ENCODE measurements at places on chromosomes 2 and 18.

- DNase-seq: no peak
These were observed 173.5 kb upstream of the MEX3C start for GRCh38 chr18:51370996-51371395.

GRCh38 chr2:221449406-221449805 is 122.7 kb downstream of the EPHA4 start:
- DNase-seq: no peak

DNA sequence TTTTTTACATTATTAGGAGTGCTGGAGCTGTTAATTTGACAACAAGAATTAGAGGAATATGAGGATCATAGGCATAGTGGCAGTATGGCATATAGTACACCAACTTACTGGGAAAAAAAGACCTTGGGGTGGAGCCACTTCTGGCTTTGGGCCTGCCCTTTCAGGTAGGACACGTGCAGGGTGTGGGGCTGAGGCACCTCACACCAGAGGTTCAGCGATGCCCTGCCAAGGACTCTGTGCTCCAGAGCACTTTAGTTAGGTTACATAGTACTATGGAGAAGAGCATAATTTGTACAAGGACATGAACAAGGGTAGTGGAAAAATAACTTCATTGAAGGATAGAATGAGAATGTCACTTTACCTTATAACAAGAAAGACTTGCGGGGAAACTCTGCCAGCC is 77.1 kb upstream of the CD302 start:
- no peak for DNase-seq

GRCh38 chr18:36580266-36580665 is 248.5 kb downstream of the TPGS2 start:
- DNase-seq: no peak

DNA sequence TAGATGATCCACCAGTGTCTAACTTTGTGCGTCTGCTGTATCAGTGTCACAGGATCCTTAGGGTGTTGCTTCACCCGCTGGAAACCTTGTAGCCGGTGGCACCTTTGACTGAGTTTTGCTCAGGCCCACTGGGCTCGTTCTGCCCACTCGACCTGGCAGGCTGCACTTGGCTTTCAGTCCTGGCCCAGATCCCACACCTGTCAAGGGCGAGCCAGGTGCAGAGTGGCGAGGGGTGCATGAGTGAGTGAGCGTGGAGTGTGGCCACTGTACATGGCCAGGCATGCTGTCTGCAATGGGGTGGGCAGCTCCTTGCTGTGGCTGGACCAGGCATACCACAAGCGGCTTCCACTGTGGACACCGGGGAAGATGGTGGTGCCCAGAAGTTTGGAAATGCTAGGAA is 179.0 kb downstream of the FAM210A start:
- DNase-seq: no peak

DNA sequence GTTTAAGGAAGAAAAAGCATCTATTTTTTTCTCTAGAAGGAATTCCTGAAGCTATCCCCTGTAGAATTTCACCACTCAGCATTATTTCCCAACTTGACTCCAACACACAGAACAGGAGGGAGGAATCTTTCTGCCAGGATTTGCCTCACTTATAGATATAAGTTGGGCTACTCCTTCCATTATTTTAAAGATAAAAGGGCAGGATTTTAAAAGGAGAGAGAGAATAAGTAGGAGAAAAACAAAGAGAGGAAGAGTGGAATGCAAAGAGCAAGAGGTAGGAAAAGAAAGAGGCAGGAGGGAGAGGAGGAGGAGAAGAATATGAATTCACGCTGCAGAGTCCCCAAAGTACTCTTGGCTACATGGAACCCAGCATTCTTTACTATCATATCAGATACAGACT is 182.5 kb downstream of the TCF4 start:
- DNase-seq: no peak

DNA sequence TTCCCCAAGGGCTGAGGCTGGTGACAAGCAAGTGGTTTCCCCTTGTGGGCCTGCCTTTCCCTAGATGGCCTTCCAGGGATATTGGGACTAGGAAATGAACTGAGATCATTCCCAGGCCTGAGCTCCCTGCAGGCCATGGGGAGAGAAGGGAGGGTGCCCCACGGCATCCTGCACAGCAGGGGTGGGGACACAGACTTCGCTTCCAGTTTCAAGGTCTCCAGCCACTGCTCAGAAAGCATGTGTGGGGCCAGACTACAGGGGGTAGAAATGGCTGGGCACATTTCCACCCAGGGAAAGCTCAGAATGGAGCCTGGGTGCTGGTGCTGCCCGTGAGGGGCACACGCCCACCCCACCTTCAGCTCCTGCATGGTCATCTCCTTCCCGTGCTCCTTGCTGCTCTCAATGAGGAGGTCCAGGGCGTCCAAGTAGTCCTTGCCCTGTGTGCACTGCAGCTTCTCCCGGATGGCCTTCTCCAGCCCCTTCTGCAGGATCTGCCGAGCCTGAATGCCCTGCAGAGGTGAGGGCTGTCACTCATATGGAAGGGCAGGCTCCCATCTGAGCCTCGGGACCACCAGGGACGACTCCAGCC is 13.2 kb downstream of the CYP26B1 start:
- no peak for DNase-seq

DNA sequence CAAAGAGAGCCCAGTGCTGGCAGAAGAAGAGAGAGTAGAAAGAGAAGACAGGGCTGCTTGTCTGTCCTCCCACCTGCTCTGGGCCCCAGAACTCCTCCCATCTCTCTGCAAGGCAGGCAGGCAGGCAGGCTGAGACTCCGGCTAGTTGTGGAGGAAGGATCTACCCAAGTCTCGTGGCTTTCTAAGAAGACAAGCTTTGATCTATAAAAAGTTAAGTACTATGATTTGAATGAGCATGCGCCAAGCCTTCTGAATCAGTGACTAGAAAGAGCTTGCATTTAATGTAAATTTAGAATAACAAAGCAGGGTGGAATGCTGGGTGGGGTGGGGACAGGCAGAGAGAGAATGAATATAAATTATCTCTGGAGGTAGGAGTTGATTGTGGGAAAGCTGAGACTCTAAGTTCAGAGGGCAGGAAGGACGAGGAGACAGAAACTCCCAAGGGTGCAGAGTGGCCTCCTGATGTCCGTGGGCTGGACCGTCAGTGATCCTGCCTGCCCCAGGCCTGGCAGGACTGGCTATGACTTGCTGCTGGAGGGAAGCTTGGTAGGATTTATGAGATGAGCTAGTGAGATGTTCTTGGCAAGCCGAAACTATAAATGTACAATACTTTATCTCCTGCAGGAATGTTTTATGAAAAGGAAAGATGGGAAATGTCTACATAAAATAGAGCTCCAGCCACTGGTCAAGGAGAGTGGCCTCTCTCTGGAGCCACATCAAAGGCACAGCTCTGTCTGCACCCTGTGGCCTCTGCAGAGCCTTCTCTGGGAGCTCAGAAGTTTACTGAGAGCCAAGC is 447.5 kb downstream of the TNS1 start:
- no peak for DNase-seq

DNA sequence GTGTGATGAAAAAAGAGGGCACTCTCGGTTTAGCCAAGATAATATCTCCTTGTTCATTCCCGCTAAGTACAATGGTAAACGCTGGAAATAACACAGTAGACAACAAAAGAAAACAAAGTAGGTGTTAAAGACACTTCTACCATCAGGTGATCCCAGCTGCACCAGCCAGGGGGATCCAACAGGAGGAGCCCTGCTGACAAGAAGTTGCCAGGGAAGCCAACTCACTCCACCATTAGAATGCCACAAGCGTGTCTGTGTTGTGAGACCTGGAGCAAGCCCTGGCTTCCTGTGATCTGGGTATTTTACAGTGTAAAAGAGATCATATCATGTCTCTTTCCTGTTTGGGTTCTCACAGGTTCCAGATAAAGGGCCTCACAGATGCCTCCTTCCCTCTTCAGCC is 117.0 kb downstream of the GRB14 start:
- no peak for DNase-seq

GRCh38 chr2:204834716-204835384 is 289.6 kb downstream of the PARD3B start:
- no peak for DNase-seq

GRCh38 chr2:237636578-237636977 is 9.2 kb downstream of the LRRFIP1 start:
- DNase-seq: no peak

GRCh38 chr2:171652416-171652785 is 34.9 kb upstream of the DYNC1I2 start:
- no peak for DNase-seq

DNA sequence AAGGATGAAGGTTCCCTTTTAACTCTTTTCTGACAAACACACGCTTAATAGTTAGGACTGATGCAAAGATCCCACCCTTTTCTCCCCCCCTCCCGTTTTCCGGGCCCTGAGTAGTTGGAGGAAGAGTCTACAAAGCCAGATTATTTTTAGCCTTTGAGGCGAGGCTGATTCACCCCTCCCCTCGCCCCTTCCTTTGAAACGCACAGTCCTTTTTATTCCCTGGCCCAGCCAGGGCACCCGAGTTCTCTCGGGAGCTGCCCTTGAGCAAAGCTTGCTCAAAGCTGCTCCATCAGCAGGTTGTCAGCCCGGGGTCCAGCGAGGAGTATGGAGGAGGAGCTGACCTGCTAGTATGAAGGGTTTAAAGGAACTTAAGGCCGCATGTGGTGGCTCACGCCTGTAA is 47.1 kb upstream of the SPRED2 start:
- no peak for DNase-seq

- DNase-seq: no peak
These were observed 254.5 kb upstream of the EPAS1 start for GRCh38 chr2:46042711-46043110.

GRCh38 chr2:218043100-218043499 is 26.0 kb upstream of the RUFY4 start:
- DNase-seq: no peak

- no peak for DNase-seq
These were observed 41.8 kb upstream of the FOSL2 start for GRCh38 chr2:28350791-28351285.

- DNase-seq: no peak
These were observed 628 bp upstream of the PTPN2 start for GRCh38 chr18:12884406-12885323.

- no peak for DNase-seq
These were observed 21.4 kb downstream of the KCNS3 start for GRCh38 chr2:17899871-17900270.

DNA sequence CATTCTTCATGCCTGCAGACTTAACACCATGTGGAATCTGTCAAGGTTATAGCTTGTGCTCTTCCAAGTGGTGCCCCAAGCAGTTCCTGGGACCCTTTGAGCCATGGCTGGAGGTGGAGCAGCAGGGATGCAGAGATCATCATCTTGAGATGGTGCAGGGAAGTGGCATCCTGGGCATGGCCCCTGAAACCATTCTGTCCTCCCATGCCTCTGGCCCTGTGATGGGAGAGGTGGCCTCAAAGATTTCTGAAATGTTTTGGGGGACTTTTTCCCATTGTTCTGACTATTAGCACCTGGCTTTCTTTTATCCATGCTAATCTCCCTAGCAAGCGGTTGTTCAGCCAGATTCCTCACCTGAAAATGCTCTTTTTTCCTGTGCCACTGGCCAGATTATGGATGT is 10.3 kb upstream of the TMEM37 start:
- no peak for DNase-seq

DNA sequence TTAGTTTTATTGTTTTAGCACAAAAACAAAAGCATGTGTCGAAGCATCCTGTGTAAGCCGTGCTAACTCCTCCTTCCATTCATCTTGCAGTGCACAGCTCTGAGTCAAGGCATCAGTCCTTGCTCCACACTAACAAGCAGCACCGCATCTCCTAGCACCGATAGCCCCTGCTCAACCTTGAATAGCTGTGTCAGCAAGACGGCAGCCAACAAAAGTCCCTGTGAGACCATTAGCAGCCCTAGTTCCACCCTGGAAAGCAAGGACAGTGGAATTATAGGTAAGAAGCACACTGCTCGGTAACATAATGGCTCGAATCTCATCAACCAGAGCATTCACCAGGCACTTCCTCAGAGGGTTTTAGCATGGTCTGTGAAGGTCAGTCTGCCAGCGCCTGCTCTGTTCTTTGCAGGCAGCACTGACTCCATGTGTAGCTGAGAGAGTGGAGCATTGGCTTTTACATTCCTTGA is 136.2 kb downstream of the WDSUB1 start:
- DNase-seq: no peak

DNA sequence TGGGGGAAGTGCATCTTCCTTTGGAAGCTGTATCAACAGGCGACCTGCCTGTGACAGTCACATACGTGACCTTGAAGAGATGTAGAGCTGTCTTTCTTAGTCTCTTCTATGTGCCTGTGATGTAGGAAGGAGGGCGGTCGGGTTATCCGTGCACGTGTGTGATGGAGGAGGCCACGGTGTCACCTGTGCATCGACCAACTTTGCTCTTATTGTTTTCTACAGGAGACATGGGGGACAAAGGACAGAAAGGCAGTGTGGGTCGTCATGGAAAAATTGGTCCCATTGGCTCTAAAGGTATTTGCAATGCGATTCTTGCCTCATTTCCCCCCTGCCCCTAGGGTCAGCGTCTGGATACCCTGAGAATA is 20.7 kb upstream of the ALLC start:
- DNase-seq: no peak

DNA sequence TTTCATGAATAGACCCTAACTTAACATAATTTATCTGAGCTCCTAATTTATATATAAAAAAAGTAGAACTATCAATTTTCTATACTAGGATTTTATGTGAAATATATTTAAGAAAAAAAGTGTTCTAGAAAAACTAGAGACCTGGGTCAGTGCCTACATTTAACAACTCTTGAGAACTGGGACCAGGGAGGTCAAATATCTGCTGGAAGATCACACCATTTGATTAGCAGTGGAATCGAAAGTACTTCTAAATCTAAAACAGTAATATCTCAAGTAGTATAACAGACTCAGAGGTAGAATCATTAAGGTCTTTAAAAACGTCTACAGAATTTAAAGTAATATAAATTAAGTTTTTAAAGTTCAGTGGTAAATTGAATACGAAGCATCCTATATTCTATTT is 34.6 kb downstream of the PPP3R1 start:
- DNase-seq: no peak

DNA sequence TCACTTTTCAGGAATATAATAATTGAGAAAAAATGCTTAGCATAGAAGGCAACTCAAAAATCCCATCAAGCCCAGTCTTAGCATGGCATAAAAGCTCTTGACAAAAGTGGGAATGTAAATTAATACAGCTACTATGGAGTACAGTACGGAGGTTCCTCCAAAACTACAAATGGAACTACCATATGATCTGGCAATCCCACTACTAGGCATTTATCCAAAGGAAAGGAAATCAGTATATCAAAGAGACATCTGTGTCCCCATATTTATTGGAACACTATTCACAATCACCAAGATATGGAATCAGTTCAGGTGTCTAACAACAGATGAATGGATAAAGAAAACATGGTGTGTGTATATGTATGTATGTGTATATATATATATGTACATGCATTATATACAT is 28.8 kb downstream of the ITGAV start:
- no peak for DNase-seq

- no peak for DNase-seq
These were observed 150.6 kb upstream of the EPC2 start for GRCh38 chr2:148493822-148494563.
